ENCODE measurements at places on chromosomes 16 and 17.

GRCh38 chr17:42389899-42390298, 1.7 kb upstream of the STAT3 start:
- no peak for DNase-seq

DNA sequence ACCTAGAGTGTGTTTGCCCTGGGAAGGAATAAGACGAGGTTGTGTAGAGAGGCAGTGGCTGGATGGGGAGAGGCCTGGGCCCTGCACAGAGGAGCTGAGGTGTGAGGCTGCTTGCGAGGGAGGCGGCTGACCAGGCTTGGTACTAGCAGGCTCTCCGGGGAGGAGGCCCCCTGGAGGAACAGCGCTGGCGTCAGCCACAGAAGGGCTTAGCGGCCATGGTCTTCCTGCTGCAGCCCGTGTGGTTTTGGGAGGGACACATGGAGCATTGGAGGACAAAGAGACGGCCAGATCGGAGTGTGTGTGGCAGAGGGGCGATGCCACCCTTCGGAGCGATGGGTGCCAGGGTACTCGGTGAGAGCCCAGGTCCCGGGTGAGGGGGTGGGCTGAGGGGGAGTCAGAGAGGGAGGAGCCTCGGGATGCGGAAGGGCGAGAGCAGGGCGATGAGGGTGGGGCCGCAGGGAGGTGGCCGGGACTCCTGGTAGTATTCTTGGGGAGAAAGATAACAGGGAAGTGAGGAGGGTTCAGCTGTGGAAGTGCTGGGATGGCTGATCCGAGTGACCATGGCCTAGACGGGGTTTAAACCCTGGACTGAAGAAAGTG, 8.3 kb downstream of the BANP start:
- DNase-seq, result no peak

DNA sequence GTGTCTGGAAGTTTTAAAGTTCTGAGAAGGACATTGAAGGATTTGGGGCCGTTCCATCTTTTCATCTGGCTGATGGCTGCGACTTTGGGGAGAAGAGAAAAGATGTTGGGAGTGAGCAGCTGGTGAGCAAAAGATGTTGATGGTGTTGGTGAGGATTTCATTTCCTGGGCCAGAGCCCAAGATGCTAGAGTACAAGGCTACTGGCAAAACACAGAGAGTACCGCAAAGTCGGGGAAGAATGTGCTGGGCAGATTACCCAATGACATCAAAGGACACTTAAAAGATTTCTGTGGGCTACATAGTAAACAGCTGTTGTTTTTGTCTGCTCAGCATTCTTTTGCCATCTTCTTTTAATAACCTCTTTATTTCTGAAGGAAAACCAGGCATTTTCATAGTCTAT, 49.4 kb upstream of the GAS7 start:
- peak; percentile 60 for DNase-seq

- DNase-seq, result no peak
Measured at GRCh38 chr17:5683241-5683640, 98.9 kb upstream of the NLRP1 start.

GRCh38 chr17:62572888-62573401, 54.5 kb upstream of the MRC2 start:
- no peak for DNase-seq

- DNase-seq, result no peak
Measured at GRCh38 chr17:33233811-33234177, 59.3 kb downstream of the ASIC2 start.

- DNase-seq, result no peak
Measured at GRCh38 chr16:65655802-65656201, 533.9 kb upstream of the CDH11 start.

- no peak for DNase-seq
Measured at GRCh38 chr17:79033741-79034501, 10.0 kb downstream of the C1QTNF1 start.

GRCh38 chr17:46180892-46181274, 12.3 kb downstream of the KANSL1 start:
- DNase-seq, result peak; percentile 62

GRCh38 chr17:28665994-28666393, 4.0 kb downstream of the SUPT6H start:
- no peak for DNase-seq

- DNase-seq, result no peak
Measured at GRCh38 chr16:12538667-12539091, 265.0 kb downstream of the CPPED1 start.

- no peak for DNase-seq
Measured at GRCh38 chr17:44022246-44022645, 7.5 kb upstream of the TMEM101 start.

DNA sequence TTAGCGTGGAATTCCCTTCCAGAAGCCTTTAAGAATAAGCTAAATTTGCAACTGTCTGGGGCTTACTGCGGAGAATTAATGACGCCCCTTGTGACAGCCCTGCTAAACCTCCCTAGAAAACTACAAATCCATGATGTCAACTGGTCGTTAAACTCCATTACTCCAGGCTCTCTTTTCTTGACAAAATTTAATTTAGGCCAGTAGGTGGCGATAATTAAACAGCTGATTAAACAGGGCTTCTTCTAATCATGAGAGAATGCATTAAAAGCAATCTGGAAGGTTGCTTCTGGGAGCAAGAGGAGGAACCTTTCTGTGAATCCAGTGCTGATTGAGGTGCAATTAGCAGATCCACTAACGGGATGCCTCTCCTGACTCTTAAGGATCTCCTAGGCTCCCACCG, 8.1 kb upstream of the NLRP1 start:
- peak; percentile 45 for DNase-seq

DNA sequence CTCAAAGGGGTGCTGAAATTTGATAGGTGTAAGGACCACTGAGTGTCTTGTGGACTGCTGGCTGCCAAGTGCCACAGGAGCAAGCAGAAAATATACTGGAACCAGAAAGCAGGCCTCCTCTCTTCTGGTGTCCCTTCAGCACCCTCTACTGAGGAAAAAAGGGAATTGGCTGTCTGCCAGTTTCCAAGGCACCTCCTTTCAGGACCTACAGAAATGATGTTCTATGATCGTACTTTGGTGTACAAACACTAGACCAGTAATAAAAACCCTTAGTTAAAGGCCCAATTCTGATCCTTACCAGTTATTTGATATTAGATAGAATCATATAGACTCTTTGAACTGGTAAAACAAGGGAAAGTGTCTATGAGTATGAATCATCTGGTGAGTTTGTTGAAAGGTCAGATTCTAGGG, 35.8 kb upstream of the BCAS3 start:
- DNase-seq, result peak; percentile 81

GRCh38 chr17:29063992-29064391, 21.1 kb downstream of the PIPOX start:
- DNase-seq, result no peak

DNA sequence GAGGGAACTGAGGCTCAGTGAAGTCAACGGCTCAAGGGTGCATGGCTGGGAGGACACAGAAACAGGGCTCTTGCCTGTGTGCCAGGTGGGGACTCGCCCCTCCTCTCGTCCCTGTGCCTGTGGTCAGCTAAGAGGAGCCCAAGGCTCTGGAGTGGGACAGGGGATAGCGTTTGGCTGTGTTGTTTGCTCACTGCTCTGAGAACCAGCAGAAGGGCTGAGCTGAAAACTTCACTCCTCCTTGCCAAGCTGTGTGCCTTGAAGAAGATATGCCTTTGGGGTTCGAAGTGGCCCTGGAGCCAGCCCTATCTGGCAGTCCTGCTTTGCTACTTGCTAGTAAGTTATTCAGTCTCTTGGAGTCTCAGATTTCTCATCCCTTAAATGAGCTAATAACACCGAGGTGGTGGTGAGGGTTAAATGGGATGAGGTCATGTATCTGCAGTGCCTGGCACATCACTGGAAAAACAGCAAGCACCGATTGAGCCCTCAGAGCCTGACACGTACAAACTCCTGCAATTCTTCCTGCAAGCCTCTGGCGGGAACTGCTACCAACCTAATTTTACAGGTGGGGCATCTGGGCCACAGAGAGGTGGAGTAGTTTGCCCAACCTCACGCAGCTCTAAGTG, 17.7 kb downstream of the FOXL1 start:
- DNase-seq, result no peak

DNA sequence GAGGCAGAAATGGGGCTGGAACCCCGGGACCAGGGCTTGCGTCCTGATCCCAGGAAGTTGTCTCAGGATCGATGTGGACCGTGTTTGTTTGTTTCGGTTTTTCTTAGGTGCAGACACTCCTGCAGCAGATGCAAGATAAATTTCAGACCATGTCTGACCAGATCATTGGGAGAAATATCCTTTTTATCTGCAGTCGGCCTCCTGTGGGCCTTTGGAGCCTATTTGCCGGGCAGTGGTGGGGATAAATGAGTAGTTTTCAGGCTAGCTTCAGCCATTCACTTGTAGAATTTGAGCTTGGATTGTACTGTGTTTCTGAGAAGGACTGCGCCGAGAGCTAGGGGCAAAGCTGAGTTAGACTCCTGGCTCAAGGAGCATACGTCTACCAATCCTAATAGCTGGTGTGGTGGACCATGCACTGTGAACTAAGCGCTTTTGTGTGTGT, 816 bp downstream of the HSBP1 start:
- DNase-seq, result no peak

Measured in fibroblast of upper back skin (primary cell).